Esophagus squamous epithelium (tissue), 5 donors: ENCODE measurements at places on chromosomes 12 and 14. TPM values are rescaled to one million over a fixed set of nuclear protein-coding genes. Genes with fewer than 3 reads are reported as not detected.

DNA sequence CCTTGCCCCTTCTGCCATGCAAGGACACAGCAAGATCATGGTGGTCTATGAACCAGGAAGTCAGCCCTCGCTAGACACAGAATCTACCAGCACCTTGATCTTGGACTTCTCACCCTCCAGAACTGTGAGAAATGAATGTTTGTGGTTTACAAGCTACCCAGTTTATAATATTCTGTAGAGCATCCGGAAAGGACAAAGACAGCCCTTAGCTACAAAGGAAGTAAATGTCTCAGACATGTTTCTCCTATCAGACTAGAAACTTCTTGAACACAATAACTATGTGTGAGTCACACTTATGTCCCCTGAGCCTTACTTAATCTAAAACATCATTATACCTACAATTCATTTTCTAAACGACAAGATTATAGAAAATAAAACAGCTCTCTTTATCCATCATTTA, 176.7 kb downstream of the KLHL28 start:
- no peak overlapping the region for H3K27ac ChIP-seq
- no peaks in the 10 kb centered on the region for H3K27me3 ChIP-seq
- no peak for DNase-seq
- no peaks in the 10 kb centered on the region for H3K4me1 ChIP-seq

GRCh38 chr14:20143911-20144310, 5.3 kb downstream of the OR4N5 start:
- no peak overlapping the region for H3K4me3 ChIP-seq
- H3K27ac ChIP-seq: no peak overlapping the region
- no peak for DNase-seq
- H3K27me3 ChIP-seq: no peaks in the 10 kb centered on the region

DNA sequence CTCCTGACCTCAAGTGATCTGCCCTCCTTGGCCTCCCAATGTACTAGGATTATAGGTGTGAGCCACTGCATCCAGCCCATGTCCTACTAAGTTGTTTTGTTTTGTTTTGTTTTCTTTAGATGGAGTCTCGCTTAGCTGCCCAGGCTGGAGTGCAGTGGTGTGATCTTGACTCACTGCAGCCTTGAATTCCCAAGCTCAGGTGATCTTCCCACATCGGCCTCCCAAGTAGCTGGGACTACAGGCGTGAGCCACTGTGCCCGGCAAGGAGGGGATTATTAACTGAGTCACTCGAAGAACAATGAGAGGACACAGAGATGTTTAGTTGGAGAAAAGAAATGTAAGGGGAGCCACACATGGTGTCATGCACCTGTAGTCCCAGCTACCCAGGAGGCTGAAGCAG, 18.0 kb upstream of the ERBB3 start:
- DNase-seq: no peak
- H3K27me3 ChIP-seq: no peaks in the 10 kb centered on the region
- H3K27ac ChIP-seq: no peak overlapping the region

DNA sequence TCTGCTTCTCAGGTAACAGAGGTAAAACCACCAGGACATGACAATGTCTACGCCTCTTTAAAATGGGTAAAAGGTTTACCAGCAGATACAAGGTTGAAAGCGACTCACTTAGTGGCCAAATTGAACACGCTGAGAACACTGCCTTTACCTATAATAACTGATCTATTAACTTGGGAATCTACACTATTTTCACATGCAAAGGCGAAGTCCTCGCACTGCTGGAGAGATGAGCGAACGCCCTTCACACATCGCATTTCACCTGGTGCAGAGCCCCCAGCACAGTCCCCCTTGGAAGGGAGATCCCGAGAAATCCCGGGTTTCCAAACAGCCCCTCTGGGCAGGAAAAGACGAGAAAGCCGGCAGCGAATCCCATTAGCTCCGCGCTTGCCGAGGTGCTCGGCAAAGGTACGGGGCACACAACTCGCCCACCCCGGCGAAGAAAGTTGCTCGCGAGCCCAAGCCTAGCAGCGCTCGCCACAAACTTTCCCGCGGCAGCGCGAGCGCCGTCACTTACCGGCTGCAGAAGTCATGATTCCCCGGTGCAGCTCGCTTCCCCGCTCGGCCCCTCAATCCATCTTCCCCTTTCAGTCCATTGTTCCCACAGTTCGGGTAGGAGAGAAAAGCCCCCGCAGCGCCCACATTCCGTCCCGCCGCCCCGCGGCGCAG, 423 bp downstream of the FGD6 start:
- H3K4me3 ChIP-seq: peak overlapping the region; percentile 76
- no peaks in the 10 kb centered on the region for H3K27me3 ChIP-seq
- H3K27ac ChIP-seq: peak overlapping the region; percentile 99
- H3K4me1 ChIP-seq: no peaks in the 10 kb centered on the region
- DNase-seq: no peak

- H3K4me3 ChIP-seq: no peak overlapping the region
- no peak for DNase-seq
Observed at GRCh38 chr12:109775172-109775881, 57.9 kb downstream of the TRPV4 start.

- no peak overlapping the region for H3K27ac ChIP-seq
- DNase-seq: no peak
- no peaks in the 10 kb centered on the region for H3K36me3 ChIP-seq
- peaks cover 10% of the 10 kb centered on the region for H3K27me3 ChIP-seq
Observed at GRCh38 chr12:21413369-21414277, 23.8 kb upstream of the PYROXD1 start.

GRCh38 chr12:79715308-79715707, 24.5 kb upstream of the PAWR start:
- H3K27me3 ChIP-seq: no peaks in the 10 kb centered on the region
- no peak for DNase-seq
- H3K4me1 ChIP-seq: no peaks in the 10 kb centered on the region
- H3K36me3 ChIP-seq: no peaks in the 10 kb centered on the region
- no peak overlapping the region for H3K27ac ChIP-seq

DNA sequence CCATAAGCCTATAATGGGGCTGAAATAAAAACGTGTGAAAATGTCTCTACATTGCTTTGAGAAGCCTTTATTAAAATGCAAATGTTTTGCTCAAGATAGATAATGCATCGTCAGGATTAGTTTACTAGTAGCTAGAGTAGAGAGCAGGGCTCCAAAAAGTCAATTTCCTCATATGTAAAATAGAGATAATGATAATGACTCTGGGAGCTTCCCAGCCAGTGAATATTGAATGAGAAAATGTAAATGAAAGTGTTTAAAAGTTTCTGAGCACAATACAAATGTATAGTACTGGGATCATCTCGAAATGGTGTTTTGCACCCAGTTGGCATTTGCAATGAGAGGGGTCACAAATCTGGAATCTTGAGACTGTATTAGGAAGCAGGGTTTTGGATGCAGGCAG, 135.3 kb downstream of the OTOGL start:
- no peaks in the 10 kb centered on the region for H3K4me1 ChIP-seq
- no peak overlapping the region for H3K4me3 ChIP-seq
- no peak for DNase-seq
- H3K27me3 ChIP-seq: no peaks in the 10 kb centered on the region

DNA sequence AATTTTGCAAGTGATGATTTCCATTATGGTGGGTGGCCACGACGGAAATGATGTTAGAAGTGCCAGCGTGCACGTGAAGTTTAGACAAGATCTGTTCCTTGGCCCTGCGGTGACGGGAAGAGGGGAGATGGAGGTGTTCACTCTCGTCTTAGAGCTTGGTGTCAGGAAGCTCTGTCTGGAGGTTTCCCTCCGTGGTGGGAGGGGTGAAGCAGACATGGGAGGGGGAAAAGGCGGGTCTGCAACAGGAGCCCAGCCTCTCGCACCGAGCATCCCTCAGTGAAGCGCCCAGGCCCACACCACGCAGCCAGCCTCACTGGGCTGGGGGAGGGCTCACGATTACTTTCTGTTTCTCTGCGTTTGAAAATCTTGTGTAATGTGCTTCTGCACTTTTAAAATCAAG, 26.3 kb downstream of the EML1 start:
- no peaks in the 10 kb centered on the region for H3K27me3 ChIP-seq
- no peak overlapping the region for H3K27ac ChIP-seq

- no peak overlapping the region for H3K27ac ChIP-seq
- DNase-seq: no peak
- no peaks in the 10 kb centered on the region for H3K4me1 ChIP-seq
Observed at GRCh38 chr12:63083046-63083445, 68.0 kb downstream of the AVPR1A start.

GRCh38 chr12:97875064-97875463, 412.5 kb downstream of the RMST start:
- no peaks in the 10 kb centered on the region for H3K36me3 ChIP-seq
- H3K27ac ChIP-seq: no peak overlapping the region
- no peak for DNase-seq
- no peaks in the 10 kb centered on the region for H3K4me1 ChIP-seq

- no peaks in the 10 kb centered on the region for H3K36me3 ChIP-seq
- no peak for DNase-seq
- no peaks in the 10 kb centered on the region for H3K4me1 ChIP-seq
- H3K27me3 ChIP-seq: no peaks in the 10 kb centered on the region
- H3K4me3 ChIP-seq: no peak overlapping the region
Observed at GRCh38 chr12:89129167-89129870, 223.0 kb downstream of the DUSP6 start.

The ZC2HC1C gene
- 3.4 TPM for total RNA-seq

DNA sequence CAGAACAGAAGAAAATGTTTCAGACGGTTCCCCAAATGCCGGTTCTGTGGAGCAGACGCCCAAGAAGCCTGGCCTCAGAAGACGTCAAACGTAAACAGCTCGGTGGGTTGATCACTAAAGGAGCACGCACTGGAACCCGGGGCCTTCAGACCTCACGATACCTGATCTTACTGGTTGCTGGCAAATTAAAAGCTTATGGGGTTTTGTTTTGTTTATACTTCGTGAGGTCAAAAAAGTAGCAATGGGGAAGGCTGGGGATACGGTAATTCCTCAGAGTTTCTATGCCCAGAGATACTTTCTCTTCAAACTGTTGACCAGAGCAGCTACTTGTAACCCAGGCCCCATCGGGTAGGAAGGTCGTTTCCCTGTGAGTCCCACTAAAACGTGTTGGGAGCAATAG, 1.7 kb downstream of the CDKN1B start:
- no peaks in the 10 kb centered on the region for H3K36me3 ChIP-seq
- no peak for DNase-seq
- H3K27ac ChIP-seq: peak overlapping the region; percentile 97
- H3K4me1 ChIP-seq: peaks cover 43% of the 10 kb centered on the region
- no peaks in the 10 kb centered on the region for H3K27me3 ChIP-seq

GRCh38 chr12:94434171-94434570, 25.5 kb downstream of the CEP83 start:
- DNase-seq: no peak
- no peaks in the 10 kb centered on the region for H3K27me3 ChIP-seq
- H3K4me1 ChIP-seq: no peaks in the 10 kb centered on the region

GRCh38 chr12:47417121-47417520, 288.7 kb downstream of the RPAP3 start:
- H3K4me3 ChIP-seq: no peak overlapping the region
- no peaks in the 10 kb centered on the region for H3K4me1 ChIP-seq
- H3K36me3 ChIP-seq: no peaks in the 10 kb centered on the region
- H3K27ac ChIP-seq: no peak overlapping the region
- no peak for DNase-seq
- no peaks in the 10 kb centered on the region for H3K27me3 ChIP-seq

- H3K36me3 ChIP-seq: no peaks in the 10 kb centered on the region
- no peak overlapping the region for H3K4me3 ChIP-seq
- no peak overlapping the region for H3K27ac ChIP-seq
- no peaks in the 10 kb centered on the region for H3K27me3 ChIP-seq
Observed at GRCh38 chr12:78888568-78888967, 24.0 kb downstream of the SYT1 start.

The RAD9B gene
- 0.40 TPM for total RNA-seq

DNA sequence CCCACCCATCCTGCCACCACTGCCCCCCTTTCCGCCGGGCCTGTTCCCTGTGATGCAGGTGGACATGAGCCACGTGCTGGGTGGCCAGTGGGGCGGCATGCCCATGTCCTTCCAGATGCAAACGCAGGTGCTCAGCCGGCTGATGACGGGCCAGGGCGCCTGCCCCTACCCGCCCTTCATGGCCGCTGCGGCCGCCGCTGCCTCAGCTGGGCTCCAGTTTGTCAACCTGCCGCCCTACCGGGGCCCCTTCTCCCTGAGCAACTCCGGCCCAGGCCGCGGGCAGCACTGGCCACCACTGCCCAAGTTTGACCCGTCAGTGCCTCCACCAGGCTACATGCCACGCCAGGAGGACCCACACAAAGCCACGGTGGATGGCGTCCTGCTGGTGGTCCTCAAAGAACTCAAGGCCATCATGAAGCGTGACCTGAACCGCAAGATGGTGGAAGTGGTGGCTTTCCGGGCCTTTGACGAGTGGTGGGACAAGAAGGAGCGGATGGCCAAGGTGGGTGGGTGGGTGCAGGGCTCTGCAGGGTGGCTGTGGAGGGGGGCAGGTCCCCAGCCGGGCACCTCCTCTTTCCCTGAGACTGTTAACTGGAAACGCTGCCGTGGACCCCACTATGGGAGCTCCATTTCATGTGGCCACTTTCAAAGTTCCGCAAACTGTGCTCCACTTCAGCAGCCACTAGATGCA, 10.8 kb downstream of the SETD1B start:
- H3K4me3 ChIP-seq: no peak overlapping the region
- no peak for DNase-seq
- H3K27ac ChIP-seq: no peak overlapping the region

- H3K36me3 ChIP-seq: no peaks in the 10 kb centered on the region
- H3K4me3 ChIP-seq: no peak overlapping the region
- DNase-seq: no peak
Observed at GRCh38 chr12:58365087-58365390, 423.7 kb downstream of the ATP23 start.

The REM2 gene
- 0.38 TPM for total RNA-seq

The ZFC3H1 gene
- 54.8 TPM for total RNA-seq

DNA sequence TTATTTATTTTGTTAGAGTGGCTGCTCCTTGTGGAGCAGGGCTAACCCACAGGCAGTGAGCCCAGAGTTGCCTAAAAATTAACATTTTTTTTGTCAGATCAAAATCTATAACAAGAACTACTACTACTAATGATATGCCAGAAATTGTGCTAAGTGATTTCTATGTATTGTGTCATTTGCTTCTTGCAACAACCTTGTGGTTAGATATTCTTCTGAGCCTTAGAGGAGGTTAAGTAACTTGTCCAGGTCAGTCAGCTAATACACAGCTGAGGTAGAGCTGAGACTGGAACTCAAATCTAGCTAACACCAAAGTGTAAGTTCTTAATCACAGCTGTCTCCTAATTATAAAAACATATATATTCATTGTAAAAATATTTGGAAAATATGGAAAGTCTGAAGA, 29.8 kb downstream of the CFL2 start:
- DNase-seq: no peak
- no peaks in the 10 kb centered on the region for H3K27me3 ChIP-seq
- H3K36me3 ChIP-seq: no peaks in the 10 kb centered on the region
- no peak overlapping the region for H3K27ac ChIP-seq
- H3K4me1 ChIP-seq: no peaks in the 10 kb centered on the region

DNA sequence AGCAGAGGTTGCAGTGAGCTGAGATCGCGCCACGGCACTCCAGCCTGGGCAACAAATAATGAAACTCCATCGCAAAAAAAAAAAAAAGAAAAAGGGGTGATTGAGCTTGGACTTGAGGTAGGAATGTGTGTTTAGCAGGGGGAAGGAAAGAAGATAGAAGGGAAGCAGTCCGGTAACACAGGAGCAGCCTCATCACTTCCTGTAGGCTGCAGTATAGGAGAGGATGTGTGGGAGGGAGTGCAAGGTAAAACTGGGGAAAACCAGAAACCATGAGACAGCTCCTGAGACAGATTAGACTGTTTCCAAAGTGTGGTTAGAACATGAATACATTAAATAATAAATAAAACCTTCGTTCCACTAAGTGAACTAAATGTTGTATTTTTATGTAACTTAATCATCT, 49.2 kb downstream of the FGD4 start:
- H3K4me3 ChIP-seq: no peak overlapping the region
- DNase-seq: no peak
- no peaks in the 10 kb centered on the region for H3K27me3 ChIP-seq
- H3K27ac ChIP-seq: no peak overlapping the region
- peaks cover 30% of the 10 kb centered on the region for H3K4me1 ChIP-seq
